NCI-H2081 treated with DMSO at 0.1 percent for 48 hours (cell line): ENCODE measurements at places on chromosomes 7 and 10.

DNA sequence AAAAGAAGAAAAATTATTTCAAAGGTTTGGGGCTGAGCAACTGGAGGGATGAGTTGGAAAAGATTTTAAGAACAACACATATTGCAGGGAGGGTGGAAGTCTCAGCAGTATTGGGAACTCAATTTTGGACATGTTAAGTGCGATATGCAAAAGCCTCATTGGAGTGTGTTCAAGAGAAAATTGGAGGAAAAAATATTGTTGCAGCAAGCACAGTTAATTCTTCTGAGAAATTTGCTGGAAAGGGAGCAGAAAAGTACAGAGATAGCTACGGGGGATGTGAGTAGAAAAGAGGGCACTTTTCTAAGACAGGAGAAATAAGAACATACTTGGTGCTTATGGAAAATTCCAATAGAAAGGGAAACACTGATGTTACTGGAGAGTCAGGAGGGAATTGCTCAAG is 59.8 kb upstream of the MAGI2 start:
- DNase-seq, result no peak

- no peak for DNase-seq
Observed at GRCh38 chr10:10313149-10313835, 704.4 kb upstream of the CELF2 start.

DNA sequence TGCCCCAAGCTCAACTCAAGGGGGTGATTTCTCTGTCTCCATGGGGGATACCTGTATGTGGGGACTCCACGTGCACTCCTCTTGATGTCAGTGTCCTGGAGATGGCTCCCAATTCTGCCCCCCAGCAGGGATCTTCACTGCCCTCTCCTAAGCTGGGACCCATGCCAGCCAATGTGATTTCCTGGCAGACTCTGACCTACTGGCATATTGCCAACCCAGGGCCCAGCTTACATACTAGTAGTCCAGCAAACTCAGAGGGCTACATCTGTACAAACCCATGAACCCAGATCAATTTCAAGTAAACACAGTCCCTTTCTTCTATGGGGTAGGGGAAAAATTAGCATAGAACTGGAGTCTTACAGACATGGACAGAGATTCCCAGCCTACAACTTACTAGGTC is 26.2 kb upstream of the BMPR1A start:
- DNase-seq, result no peak

DNA sequence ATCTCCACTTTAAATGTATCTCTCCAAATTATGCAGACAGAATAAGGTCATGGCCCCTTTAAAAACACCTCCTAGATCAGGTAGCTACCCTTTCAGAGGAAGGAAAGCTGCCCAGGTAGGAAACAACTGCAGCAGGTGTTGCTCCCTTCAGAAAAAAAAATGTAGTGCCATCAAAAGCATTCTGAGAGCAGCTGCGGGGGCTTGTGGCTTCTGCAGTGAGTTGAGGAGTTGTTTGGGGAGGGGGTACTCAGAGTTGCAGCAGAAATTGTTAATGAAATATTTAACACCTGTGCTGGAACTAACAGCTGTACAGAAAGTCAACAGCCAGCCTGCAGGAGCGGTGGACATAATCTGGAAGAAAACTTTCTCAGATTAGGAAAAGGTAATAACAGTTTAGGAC is 24.0 kb downstream of the CDHR3 start:
- no peak for DNase-seq

GRCh38 chr10:3548702-3549101 is 236.3 kb downstream of the KLF6 start:
- DNase-seq, result no peak

DNA sequence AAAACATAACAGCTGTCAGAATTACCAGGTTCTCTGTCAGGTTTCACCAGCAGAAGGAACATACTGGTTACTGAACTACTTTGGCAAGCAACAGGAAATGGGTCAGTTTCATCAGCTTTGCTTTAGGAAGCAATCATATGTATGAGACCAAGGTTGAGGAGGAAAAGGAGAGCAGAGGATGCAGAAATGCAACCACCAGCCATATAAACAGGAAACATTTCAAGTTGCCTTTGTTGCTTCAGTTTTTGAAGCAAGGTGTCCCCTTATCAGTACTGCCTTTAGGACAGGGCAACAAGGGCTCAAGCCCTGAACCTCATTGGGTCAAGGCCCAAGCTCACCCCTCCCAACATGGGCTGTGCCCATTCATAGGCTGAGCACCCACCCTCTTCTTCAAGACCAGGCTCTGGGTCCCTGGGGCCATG is 10.2 kb downstream of the HIPK2 start:
- DNase-seq, result no peak

DNA sequence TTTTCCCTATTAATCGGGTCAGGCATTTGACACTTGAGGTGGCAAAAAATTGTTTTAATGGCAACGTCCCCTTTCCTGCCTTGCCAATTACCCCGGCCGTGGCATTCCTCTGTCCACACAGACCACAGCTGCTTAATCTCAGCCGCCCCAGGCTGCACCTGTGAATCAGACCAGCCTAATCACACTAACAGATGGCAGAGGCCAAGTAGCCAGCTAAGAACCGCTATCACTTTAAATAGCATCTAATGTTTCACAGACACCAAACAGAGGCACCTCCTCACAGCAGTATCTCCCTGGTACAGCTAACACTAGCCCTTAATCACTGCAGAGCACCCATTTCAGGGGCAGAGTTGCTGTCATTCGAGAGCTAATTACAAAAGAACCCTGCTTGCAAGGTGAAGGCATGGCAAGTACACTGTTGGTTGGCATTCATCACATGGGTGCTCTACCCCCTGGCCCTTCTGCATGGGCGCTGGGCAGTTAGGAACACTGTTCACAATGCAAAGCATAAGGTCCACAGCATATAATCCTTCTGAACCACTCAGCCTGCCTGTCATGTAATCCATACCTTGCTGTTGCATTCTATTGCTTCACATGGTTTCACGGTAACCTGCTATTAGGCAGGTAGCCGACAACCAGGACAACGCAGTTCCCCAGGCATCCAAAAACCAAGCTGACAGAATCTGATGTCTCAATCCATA is 38.8 kb downstream of the FGFR2 start:
- DNase-seq, result no peak

- no peak for DNase-seq
Observed at GRCh38 chr7:25820432-25821040, 331.5 kb upstream of the NFE2L3 start.
